PC-3 (cell line): ENCODE measurements at places on chromosomes 1 and 21.
A peak's percentile ranks its signal among the peaks of the same experiment; 100 is the strongest.

DNA sequence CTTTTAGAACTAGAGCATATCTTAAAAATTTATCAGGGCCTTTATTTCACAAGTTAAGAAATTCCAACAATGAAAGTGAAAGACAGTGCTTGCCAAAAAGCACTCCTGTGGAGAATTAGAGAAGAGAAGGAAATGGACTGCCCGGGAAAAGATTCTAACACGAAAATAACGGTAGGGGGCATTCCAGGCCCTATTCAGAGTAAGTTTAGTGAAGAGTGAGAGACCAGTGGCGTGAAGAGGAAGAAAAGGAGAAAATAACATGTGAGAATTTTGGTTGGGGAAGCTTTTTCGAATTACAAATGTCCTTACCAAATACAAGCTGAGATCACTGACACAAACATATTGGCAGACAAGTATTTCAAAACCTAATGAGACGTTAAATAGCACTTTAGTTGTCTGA is 38.4 kb upstream of the RBM34 start:
- DNase-seq: no peak

DNA sequence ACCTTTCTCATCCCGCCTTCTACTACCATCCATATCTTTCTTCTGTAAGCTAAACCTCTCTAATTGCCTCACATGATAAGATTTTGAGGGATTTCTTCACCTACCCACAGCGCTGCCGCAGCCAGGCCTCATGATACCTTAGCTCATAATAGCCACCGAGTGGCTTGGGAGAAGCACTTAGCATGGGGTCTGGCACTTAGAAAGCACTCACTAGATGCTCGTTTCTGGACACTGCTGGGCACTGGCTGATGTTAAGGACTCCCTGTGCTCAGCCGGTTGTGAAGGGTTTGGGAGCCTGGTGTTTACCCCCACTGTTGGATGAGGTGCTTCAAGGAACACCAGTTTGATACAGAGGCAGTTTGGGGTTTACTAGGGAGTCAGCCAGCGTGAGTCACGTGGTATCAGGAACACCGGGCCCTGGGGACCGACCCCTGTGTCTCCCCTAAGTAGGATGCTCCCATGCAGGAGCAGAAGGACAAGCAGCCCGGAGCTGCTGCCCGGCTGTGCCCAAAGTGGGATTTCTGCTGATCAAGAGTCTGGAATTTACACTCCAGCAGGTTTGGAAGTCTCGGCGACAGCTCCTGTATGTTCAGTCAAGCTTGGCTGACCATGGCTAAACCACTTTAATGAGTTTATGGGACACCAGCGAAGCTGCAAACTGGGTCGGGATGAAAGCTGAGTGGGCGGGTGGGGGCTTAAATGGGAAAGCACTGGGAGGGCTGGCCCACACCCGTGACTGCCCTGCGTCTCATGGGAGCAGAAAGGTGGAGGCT is 63.3 kb downstream of the GALNT2 start:
- DNase-seq: no peak

DNA sequence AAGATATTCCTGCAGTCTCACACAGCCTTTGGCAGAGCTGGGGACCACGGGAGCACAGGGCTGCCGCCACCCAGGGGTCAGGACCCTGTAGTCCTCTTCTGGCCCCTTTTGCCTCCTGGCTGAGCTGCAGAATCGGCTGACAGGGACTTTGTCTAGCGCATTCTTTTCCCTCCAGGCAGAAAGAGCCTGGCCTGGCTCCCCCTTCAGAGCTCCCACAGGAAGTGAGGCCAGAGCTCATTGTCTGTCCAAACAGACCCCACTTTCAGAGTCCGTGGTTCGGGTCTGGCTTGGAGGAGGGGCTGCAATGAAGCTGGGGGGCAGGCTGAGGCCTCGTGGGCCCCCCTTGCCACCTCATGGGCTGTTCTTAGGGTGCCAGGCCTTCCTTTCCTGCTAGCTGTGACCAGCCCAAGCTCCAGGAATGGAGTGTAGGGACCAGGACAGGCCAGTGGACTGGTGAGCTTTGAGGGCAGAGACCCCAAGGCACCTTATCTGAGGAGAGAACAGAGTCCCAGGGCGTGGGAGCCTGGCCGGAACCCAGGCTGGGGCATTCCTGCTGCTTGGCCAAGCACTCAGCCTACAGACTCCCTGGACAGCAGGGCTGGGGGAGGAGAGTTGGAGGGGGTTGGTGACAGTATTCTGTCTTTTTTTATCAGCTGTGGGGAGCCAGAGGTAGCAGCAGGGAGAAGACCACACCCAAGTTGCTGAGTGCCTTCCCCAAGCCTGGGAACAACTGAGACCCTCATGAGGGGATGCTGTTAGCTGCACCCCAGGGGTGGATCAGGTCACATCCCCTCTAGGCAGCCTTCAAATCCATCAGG is 4.7 kb downstream of the CELSR2 start:
- DNase-seq: no peak

GRCh38 chr1:245501633-245502032 is 346.8 kb downstream of the KIF26B start:
- DNase-seq: no peak

DNA sequence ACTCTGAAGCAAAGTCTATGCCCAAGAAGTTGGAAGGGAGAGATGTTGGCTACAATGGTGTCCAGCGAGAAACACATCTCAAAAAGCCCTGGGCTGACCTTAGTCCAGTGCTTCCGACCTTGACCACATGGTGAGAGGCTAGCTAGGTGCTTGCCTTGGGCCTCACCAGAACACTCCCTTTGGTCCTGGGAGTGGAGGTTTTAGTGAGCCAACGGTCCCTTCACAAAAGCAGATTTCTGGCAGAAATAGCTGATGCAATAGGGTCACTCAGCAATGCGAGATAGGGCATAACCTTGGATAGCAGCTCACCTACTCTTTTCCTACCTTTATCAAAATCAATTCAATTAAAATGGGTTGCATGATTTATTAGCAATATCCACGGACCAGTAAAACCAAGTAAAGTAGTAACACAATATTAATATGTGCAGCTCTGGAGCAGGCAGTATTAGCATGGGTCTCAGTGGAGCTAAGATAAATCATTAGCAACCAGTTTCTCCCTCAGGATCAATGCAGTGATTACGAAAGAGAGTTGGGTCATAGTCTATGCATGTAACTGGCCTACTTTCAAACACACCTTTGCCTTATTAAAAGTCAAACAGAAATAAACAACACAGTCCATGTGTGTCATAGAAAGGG is 1.9 kb downstream of the SLC30A10 start:
- DNase-seq: peak; percentile 33

- no peak for DNase-seq
Measured at GRCh38 chr1:12167493-12168429, 970 bp downstream of the TNFRSF1B start.
